ENCODE measurements at places on chromosomes 13 and 19.

DNA sequence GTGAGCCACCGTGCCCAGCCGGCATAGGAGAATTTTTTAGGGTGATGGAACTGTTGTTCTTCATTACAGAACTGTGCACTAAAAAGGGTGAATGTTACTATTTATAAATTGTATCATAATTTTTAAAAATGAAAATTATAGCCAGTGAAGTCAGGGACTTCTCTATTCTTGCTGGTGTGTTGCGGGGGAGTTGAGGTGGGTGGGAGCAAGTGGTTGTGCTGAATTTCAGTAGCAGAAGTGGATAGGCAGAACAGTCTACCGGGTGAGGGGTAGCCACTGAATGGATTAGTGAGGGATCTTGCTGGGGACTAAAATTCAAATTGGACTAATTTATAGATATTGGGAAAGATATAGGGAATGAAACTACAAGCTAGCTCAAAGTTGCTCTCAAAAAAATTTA is 74.0 kb downstream of the CAB39L start:
- no peak for DNase-seq

DNA sequence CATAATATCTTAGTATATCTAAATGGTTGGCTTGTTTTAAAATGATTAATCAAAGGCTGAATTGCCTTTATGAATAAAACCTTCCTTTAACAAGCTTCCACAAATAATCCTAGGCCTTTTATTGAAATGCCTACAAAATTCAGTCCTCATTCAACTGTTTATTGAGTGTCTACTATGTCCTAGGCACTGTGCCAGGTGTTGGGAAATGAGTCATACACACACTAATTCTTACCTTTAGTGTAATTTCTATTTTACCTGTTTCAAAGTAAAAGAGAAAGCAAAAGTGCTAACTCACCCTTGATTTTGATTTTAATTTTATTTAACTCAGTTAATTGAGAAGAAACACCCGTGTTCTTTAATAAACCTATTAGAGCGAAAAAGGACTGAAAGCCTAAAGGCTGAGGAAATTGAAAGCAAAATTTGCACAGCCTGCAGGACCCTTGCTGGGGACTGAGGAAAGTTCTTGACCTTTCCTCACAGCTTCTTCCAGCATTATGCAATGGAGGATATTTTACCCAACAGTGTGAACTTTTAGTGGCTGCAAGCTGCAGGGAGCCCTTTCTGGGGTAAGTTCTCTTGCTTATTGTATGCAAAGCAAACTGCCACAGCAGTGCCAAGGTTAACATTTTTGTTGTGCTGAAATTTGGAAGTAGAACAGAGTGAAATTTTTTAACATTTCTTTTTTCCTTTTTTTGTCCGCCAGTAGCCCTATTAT is 83.1 kb downstream of the B3GLCT start:
- no peak for DNase-seq

GRCh38 chr13:105841286-105841685 is 694.2 kb downstream of the EFNB2 start:
- DNase-seq = no peak

DNA sequence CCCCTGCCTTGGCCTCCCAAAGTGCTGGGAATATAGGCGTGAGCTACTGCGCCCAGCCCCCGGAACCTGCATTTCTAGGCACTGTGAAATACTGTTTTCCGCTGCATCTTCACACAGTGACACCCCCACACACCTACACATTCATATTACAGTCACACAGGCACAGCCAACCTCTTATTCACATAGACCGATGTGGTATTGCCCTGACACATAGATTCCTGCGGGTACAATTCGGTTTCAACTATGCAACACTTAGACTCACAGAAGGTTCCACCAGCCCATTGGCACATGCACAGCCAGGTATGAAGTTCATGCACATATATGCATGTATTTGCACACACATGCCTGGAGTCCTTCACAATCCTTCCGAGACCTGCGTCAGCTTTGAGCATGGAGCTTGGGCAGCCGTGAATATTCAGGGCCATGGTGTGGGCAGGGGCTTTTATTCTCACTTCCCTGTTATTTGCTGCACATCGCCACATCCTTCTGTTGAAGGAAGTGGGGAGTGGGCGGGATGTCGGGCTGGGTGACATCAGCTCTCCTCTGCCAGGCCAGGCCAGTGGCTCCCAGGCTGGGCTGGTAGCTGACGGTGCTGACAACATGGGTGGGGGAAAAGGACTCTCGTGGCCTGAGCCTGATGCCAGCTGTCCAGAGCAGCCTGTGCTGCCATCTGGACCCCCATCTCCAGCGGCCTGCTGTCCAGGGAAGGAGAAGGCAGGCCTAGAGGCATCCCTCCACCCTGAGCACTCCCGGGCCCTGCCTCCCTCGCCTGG is 5.4 kb upstream of the CDC37 start:
- DNase-seq = no peak

DNA sequence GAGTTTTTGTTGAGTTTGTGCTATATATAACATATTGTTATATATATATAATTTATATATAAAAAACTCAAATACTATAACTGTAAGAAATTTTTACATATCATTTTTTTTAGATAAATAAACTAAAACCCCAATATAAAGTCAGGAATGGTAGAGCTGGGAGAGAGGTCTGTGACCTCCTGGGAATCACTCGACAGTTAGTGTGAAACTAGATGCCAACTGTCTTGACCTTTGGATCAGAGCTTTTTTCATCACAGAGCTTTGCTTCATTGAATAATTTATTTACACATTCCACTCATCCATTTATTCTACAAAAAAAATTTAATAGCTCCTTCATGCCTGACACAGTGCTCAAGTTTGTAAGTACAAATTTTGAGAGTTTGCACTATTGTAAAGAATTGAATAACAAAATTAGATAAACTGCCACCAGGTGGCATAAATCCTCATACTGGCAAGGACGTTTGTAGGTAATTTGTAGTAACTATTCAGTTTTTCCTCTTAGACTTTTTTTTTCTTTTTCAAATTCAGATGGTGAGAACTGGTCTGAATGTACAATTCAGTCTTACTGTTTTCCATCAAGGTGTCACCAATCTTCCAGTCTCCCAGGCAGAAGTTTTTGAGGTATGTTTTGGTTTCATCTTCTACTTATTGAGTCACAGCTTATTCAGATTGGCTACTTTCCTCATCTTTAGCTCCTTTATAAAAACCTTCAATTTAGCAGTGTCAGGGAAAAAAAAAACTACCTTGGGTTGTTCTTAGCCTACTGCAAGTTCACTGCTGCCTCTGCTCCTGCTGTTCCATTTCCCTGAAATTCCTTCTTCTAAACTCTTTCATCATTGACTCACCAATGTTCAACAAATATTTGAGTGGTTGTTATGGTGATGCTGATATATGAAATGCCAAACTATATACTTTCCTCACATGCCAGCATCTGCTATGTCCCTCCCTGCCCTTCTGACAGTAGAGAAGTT is 28.7 kb downstream of the LACC1 start:
- DNase-seq = peak; percentile 39

- DNase-seq = no peak
Observed at GRCh38 chr19:43148233-43148632, 38.1 kb downstream of the PSG5 start.

DNA sequence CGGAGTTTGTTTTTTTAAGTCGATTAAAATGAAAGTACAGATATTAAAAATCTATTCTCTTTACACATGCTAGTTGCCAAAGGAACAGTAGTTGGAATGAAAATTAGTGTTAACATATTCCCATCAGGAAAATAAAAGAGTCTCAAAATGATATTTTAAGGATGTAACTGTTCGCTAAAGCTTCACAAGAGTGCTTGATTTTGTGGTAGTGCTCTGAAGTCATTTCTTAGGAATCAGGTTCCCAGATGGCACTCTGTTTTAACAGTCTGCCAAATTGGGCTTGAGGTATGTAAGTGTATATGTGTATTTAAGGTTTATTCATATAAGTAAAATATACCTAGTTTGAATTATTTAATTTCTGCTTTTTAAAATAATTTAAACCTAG is 128.8 kb downstream of the LMO7 start:
- DNase-seq = no peak

DNA sequence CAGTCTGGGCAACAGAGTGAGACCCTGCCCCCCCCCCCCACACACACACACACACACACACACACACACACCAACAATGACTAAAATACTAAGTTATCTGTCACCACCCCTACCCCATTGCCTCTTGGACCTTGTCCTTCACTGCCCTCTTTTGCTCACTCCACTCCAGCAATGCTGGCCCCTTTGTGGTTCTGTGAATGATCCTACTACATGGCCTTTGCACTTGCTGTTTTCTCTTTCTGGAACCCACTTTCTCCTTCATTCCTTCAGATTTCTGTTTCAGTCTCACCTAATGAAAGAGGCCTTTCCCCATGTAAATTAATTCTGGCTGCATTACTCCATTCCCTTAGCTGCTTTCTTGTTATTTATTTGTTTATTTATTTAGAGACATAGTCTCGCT is 2.5 kb upstream of the SAMD4B start:
- no peak for DNase-seq

GRCh38 chr13:111398196-111398595 is 77.8 kb downstream of the TEX29 start:
- DNase-seq = no peak

- peak; percentile 55 for DNase-seq
Observed at GRCh38 chr19:41299755-41300089, 10.2 kb upstream of the CCDC97 start.

DNA sequence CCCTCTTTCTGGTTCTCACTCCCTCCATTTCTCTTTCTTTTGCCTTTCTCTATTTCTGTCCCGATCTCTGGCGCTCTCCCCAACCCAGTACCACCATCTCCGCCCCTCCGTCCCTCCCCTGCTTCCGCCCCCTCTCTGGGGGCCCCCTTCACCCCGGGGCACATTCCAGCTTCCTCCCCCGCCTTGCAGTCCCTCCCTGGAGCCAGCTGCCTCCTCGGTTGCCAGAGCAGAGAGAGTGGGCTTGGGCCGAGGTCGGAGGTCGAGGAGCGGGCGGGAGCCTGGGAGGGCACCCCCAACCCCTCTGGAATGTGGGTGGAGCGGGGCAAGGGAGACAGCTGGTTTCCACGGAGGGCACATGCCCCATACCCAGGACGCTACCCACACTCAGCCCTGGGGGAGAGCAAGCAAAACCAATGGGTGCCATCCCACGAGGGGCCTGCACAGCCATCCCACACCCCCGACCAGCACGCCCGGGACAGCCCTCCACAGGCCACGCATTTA is 6.5 kb upstream of the CIRBP start:
- DNase-seq = no peak

DNA sequence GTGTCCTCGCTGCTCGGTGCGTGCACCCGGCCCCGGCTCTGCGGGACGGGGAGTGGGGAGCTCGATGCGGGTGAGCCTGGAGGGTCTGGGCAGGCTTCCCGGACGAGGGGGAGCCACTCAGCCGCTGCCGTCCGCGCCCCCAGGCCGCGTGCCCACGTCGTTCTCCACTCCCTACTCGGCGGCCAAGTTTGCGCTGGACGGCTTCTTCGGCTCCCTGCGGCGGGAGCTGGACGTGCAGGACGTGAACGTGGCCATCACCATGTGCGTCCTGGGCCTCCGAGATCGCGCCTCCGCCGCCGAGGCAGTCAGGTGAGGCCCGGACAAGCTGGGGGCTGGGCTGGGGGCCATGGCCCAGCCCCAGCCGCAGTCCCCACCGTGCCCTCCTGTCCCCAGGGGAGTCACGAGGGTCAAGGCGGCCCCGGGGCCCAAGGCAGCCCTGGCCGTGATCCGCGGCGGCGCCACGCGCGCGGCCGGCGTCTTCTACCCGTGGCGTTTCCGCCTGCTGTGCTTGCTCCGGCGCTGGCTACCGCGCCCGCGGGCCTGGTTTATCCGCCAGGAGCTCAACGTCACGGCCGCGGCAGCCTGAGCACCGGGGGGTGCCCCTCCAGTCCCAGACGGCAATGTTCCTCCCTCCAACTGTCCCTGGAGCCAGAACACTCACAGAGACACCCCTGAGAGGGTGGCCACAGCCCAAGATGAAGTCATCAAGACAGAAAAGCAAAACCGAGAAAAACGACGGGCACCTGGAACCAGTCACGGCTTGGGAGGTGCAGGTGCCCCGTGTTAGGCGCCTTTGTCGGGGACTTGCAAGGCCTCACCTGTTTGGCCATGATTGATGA is 2.5 kb upstream of the RPL36 start:
- no peak for DNase-seq

DNA sequence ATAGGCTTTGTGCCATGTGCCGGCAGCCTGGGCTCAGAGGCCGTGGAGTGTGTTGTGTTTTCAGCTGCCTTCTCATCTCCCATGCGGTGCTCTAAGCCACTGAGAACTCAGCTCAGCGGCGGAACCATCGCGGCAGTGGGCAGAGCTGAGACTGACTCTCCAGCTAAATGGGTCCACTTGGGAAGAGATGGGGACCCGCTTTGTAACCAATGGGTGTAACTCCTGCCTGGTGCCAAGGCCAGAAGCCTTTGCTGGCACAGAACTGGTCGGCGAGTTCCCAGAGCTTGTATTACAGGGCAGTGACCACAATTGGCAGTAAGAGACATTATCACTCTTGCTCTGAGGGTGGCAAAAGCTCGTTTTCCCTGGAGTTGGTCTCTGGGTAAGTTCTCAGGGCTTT is 183.0 kb downstream of the STK24 start:
- no peak for DNase-seq

DNA sequence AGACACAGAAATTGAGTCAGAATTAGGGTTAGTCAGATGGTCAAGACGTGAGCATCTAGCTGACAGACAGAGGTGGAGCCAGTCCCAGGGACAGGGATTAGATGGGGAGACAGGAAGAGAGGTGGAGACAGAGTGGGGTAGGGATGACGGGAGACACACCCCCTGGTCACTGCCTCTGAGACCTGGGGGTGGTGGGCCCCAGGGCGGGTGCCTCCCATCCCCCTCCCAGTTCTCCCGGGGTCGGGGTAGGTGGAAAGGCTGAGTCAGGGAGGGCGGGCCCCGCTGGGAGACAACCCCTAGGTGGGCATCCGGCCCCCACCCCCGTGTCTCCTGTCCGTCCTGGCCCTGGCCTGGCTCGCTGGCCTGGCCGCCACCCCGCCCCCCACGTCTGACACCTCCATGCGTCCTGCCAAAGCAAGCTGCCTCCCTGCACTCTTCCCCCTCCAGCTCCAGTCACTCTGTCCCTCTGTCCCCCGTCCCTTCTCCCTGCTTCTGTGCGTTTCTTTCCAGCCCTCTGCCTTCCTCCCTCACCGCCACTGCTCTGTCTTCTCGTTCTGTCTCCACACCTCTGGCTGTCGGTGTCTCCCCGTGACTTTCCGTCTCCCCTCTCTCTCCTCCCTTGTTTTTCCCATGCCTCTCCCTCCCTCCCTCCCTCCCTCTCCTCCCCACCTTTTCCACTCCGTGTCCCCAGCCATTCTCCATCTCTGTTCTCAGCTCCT is 15.1 kb downstream of the CCDC97 start:
- peak; percentile 44 for DNase-seq

GRCh38 chr13:86174622-86175021 is 375.4 kb upstream of the SLITRK6 start:
- DNase-seq = no peak

- DNase-seq = no peak
Observed at GRCh38 chr13:33634546-33634982, 183.4 kb upstream of the RFC3 start.

All from fibroblast of the conjunctiva (primary cell).